GM12865 (cell line): ENCODE measurements at places on chromosomes 4 and X.
A peak's percentile ranks its signal among the peaks of the same experiment; 100 is the strongest.

DNA sequence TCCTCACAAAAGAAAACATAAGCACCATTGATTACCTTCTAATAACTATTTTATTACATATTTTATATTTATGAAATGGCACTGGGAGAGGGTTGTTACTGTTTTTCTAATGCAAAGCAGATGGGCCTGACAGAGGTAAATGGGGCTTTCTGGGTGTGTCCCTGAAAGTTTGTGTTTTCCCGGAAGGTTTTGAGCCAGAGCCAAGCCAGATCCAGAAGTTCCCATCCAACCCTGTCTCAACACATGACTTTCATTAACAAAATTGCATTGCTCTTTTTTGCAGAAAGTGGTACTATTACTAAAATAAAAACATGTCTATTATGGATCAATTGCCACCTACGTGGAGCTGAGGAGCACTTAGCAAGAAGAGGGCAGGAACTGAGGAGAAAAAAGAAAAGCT lies 181.3 kb downstream of the RAB28 start:
- DNase-seq = no peak

- DNase-seq = peak; percentile 69
Observed at GRCh38 chrX:100768679-100769338, 36.9 kb upstream of the SYTL4 start.

DNA sequence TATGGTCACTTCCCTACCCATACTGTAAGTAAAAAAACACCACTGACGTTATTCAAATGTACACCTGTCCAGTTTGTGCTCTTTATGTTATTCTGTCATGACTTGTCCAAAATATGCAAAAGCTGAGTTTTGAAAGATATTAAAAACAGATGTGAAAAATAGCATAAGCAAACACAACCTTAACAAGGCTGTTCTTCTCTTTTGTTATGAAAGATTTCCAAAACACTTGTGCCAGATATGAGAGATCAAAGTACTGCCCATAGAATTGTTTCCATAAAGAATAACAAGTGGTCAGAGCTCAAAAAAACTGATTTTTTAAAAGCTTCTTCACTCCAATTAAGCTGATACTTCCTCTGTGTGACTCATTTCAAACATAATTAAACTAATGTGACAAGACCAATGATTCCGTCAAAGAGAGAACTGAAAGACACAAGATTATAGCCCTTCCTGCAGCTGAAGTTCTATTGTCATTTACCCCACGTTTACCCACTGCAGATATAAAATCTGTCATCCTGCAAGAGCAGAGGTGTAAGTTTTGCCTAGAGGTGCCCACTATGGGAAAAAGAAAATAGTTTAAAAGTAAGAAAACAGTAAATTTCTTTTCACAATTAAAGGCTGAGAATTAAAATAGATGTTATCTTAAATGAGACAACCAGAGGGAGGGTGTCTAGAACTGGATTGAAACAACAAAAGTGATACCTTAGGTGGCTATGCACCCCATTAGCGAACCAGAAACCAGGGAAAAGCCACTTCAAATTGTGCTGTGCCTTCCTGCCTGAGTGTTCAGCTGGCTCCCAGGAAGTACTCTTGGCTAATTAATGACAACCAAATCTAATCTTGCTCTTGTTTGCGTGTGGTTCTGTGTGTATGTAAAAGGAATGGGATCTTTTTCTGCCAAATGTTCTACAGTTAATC lies 30.1 kb downstream of the RASSF6 start:
- DNase-seq = peak; percentile 83

DNA sequence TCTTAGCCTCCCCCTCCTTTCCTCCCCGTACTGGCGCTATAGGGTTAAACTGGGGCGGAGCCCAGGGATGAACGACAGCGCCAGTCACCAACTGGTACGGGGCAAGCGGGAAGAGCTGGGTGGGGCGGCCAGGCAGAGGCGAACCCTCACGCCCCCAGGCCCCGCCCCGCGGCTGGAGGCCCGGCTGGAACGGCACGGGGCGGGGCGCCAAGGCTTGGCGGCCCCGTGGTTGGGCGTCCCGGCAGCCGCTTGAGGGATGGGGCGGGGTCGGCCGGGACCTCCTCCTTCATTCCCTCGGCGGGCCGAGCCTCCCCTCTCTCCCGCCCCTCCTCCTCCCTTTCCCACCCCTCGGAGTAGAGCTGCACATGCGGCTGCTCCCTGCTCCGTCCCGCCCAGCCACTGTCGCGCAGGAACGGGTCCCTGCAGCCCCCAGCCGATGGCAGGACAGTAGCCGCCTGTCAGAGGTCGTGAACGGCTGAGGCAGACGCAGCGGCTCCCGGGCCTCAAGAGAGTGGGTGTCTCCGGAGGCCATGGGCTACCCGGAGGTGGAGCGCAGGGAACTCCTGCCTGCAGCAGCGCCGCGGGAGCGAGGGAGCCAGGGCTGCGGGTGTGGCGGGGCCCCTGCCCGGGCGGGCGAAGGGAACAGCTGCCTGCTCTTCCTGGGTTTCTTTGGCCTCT lies at the start of gene EDA:
Gene EDA (plus strand): TSS at position 335 of the 678 bp plus-strand sequence.
- peak; percentile 46 for DNase-seq

DNA sequence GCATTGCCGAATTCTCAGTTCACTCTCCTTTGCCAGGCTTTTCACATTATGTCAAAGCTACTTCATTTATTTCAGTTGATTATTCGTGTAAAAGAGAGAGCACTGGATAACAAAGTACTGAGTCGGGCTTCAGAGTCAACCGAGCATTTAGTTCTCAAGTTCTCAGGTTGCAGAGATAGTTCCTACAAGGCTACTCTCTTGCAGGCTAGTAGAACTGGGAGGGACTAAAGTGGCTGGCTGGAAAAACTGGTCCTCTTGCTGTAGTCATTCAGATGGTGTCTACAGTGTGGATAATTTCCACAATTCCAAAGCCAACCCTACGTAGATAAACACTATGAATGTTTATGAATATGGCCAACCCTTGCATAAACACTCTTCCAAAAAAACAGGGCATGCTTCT lies 4.6 kb upstream of the CCNG2 start:
- no peak for DNase-seq

DNA sequence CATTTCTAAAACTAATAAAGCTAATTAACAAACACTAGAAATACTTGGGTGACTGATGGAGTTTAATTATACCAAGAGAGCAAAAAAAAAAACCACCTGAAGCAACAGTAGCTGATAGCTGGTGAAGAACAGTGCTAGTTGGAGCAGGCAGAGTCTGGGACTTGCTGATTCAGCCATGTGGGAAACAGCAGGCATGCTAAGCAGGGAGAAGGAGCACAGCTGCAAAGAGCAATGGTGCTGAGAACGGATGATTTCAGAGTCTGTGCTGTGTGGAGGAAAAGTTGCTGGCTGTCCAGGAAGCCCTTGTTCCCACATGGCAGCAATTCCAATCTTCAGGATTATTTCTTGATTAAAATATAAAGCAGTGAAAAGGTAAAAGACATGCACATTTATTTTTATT lies 68.8 kb downstream of the NPY1R start:
- no peak for DNase-seq

DNA sequence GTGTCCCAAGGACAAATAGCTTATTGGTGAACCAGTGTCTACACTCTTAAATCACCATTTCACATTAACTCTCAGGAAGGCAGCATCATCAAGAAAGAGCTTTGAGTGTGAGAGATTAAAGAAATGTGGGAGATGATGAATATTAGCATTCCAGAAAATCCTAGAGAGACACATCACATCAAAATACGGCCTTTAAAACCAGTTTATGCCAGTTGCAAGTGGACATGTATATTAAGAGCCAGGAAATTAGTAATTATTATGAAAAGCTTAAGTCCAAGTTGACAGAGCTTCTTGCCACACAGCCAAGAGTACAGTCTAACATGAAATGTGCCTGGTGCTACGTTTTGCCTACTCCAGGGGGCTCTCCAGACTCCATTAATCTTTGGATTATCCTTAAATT lies 503.0 kb upstream of the BOD1L1 start:
- DNase-seq = no peak

- peak; percentile 18 for DNase-seq
Observed at GRCh38 chr4:891747-892146, 40.4 kb downstream of the GAK start.

GRCh38 chr4:185238750-185239149 lies 29.4 kb downstream of the SNX25 start:
- DNase-seq = no peak

- no peak for DNase-seq
Observed at GRCh38 chr4:12071316-12071715, 642.6 kb upstream of the HS3ST1 start.

DNA sequence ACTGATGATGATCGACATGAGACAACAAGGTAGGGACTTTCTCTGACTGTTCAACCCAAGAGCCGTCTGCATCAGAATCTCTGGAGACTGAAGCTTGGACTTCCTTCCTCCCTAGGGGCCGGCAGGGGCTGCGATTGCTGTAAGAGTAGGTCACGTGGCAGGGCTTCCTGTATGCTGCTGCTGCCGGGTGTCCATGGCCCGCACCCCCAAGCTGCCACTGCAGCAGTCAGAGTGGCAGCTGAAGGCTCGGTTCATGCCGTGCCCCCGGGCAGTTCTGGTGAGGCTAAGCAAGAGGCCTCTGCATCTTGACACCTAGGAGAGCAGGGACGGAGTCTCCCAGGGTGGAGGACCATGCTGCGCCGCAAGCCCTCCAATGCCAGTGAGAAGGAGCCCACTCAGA lies at the start of gene SASH3:
Gene SASH3 (plus strand): TSS at position 203 of the 400 bp plus-strand sequence. CDS start 149 bp downstream, at position 352.
- peak; percentile 90 for DNase-seq

DNA sequence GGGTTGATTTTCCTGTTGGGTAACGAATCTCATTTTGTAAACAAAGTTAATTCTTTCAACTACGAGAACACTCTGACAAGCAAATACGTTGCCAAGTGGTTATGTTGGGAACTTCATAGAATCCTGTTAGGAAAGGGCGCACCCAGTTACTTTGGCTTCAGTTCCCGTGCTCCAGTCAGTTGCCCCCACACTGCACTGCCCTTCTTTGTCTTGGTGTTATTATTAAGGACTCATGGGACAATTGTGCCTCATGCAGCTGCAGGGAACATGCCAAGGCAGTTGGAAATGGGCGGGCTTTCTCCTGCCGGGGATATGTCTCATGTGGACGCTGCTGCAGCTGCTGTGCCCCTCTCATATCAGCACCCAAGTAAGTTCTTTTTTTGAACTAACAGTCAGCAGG lies 28.9 kb downstream of the OFD1 start:
- no peak for DNase-seq

DNA sequence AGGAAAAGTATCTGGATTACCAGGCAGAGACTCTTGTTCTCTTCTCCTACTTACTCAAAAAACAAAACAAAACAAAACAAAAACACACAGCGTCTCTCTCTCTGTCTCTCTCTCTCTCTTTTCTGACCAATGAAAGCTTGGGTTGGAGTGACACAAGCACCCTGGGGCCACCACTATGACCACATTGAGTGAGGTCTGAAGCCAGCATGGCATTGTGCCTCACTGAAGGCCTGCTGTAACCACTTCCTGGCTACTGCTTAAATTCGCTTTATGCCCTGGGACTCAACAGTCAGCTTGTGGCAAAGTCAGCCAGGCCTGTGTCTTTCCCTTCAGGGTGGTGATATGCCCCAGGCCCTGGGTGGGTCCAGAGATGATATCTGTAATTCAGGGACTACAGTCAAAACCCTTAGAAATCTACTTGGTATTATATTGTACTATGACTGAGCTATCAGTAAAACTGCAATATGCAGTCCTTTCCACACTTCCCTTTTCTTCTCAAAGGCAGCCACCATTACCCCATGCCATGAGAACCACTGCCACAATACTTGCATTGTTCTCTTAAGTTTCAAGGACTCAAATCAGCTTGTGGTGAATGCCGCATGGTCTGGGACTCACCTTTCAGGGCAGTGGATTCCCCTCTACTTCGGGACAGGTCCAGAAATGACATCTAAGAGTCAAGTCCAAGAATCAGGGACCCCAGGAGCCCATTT lies 606.8 kb upstream of the KLHL4 start:
- DNase-seq = no peak

- no peak for DNase-seq
Observed at GRCh38 chr4:6192245-6192644, 8.1 kb downstream of the JAKMIP1 start.

- peak; percentile 84 for DNase-seq
Observed at GRCh38 chrX:74781507-74782034, 143.7 kb downstream of the NEXMIF start.

DNA sequence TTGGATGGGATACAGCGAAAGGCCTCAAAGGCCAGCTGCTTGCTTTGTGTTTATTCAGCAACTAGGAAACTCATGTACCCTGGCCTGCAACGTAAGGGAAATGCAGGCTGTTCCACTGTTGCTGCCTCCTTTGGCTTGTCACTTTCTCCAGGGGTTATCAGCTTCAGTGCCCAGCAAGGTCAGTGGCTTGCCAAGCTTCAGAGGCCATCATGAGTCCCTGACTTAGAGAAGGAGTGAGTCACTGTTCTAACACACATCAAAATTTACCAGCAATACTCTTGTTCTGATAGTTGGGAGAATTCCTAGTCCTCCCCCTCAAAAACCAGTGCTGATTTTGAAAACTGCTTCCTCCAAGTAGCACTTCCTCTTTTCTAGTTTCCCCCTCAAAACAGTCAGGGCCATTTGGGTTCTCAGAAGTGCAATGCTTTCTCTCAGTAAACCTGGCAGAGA lies 250.8 kb downstream of the ARHGAP24 start:
- DNase-seq = peak; percentile 75

DNA sequence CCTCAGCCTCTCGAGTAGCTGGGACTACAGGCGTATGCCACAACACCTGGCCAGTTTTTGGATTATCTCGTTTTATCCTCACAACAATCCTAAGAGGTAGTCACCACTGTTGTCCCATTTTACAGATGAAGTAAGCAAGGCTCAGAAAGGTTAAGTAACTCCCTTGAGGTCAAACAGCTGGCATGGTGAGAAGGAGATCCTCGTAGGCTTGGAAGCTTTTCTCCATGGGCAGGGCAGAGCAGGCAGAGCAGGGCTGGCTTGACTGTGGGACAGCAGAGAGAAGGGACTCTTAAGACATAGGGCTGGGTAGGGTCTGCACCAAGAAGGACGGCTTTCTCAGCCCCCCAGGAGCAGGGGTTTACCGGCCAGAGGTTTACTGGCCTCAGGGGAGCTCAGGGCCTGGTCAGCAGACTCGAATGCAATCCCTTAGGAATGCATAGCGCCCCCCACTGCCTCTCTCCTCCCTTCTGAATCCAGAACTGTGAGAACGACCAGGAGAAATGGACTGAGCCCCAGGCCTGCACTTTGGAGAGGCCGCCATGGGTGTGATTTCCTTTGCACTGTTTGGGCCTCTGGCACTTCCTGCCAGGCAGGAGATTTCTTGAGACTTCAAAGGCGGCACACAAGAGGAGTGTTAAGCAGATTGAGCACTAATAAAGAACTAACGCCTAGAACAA lies 14.0 kb upstream of the CDKN2AIP start:
- no peak for DNase-seq

DNA sequence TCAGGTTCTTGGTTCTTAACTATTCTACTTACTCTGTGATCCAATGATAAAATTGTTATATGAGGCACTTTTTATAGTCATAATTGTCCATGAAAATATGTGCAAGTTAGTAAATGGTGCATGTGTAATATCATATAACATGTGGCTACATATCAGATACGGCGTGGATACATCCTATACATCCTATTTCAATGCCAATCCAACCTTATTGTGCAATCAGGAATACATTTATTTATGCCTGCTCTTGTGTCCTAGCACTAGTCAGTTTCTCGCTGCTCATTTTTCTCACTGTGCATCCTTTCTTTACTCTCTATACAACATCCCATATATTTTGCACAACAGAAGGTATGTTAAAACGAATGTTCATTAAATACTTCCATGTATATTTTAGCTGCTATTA lies 1141.1 kb downstream of the FAT4 start:
- DNase-seq = no peak

GRCh38 chr4:25358515-25359275 lies 18.4 kb upstream of the ANAPC4 start:
- DNase-seq = no peak

- no peak for DNase-seq
Observed at GRCh38 chrX:6821730-6822129, 286.8 kb upstream of the VCX3A start.
